ENCODE measurements at places on chromosomes 3 and 15. TPM values are rescaled to one million over a fixed set of nuclear protein-coding genes. Genes with fewer than 3 reads are reported as not detected.
A peak's percentile ranks its signal among the peaks of the same experiment; 100 is the strongest.

DNA sequence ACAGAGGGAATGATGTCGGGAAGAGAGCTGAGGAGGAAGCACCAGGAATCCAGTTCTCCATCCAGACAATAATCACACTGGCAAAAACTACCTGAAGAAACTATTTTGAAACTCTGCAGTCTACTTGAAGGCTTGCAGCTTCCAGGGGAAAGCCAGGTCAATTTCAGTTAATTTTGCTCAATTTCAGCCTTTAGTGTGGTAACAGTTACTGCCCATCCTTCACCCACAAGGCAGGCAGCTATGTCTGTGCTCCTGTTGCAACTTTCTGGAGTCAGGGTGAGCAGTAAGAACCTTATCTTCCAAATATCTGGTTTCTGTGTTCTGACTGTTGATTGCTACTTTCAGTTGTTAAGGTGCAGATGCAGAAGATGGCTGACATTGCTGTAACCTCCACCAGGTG lies 221.7 kb downstream of the ADAMTS17 start:
- DNase-seq, result no peak

DNA sequence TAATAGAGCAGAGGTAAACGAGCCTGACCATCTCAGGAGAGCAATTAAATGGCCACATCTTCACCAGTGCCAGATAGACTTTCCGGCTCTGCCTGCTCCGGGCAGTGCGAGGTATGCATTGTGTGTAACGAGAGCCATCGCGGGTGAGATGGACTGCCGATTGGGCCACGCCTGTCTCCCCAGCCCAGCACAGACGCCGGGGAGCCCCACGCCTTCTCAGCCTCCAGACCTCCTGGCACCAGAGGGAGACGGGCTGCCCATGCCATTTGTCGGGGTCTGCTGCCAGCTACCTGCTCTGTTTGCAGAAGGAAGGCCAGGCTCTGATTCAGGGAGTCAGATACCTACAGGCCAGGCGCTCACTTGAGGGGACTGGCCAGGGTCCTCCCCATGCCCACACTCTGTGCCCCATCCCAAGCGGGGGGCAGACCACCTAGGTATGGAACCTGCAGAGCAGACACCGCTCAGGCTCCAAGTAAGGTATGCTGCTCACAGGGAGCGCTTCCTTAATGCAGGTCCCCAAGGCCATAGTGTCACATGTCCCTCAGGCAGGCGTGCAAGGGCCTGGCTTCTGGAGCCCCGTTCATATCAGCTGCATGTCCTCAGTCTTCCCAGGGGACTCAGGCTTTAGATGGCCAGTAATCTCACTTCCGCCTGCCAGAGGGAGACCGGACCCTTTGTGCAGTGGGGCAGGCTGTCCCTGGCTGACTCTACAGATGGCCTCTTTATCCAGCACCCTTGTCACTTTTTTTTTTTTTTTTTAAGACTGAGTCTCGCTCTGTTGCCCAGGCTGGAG lies 62.2 kb downstream of the DNAJB8 start:
- DNase-seq, result no peak

DNA sequence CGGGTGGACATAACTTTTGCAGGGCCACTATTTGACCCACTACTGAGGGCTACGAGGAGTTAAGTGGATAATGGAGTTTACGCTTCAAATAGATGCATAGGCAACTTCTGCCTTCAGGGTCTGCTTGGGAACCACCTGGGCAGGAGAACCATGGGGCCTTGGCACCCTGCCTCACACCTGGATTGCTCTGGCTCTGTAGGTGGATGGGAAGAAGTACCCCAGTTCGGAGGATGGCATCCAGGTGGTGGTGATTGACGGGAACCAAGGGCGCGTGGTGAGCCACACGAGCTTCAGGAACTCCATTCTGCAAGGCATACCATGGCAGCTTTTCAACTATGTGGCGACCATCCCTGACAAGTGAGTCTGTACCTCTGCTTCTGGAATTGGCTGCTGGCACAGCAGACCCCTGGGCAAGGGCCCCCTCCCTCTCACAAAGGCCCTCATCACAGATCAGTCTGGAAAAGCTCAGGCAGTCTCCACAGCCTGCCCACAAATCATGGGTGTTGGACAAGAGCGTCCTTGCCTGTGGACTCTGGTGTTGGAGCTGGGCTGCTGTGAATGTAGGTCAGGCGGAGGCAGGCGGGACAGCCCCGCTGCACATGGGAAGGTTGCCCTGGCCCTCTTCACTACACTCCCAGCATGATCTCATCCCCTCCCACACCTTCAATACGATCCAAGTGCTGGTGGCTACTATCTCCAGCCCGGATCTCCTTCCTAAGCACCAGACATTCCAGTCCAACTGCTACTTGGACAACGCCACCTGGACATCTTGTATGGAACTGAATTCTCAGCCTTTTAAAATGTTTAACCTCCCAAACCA lies 46.7 kb downstream of the MESD start:
- DNase-seq, result peak; percentile 42

- DNase-seq, result peak; percentile 60
Measured at GRCh38 chr15:79028411-79028964, 62.1 kb downstream of the RASGRF1 start.

DNA sequence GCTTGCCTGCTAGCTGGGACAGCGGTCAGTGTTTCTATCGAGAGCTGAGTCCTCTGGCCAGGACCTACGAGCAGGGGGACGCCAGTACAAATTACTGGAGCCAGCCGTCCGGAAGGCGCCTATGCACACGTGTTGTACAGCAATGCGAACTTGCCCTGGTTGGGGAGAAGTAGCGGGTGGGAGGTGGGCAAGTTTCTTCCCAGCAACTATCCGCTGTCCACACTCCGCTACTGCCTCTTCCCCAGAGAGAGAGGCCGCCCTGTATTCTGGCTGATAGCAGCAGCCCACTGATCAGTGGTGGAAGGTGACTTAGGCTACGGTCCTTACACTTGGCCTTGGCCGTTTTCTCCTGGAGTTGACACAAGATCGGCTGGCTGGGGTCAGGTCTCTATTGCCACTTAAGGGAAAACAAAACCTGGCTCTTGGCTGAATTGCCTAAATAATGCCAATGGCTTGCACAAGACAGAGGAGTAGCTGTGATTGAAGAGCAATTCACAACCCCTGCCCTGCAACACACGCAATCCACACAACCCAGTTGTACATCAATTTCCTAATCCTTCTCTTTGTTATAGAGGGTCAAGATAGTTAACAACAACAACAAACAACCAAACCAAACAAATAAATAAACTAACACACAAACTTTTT lies 12.8 kb upstream of the SHC4 start:
- DNase-seq, result peak; percentile 28

GRCh38 chr3:123685780-123686179 lies 100.9 kb upstream of the HACD2 start:
- no peak for DNase-seq

- no peak for DNase-seq
Measured at GRCh38 chr3:57900786-57901185, 107.4 kb upstream of the FLNB start.

DNA sequence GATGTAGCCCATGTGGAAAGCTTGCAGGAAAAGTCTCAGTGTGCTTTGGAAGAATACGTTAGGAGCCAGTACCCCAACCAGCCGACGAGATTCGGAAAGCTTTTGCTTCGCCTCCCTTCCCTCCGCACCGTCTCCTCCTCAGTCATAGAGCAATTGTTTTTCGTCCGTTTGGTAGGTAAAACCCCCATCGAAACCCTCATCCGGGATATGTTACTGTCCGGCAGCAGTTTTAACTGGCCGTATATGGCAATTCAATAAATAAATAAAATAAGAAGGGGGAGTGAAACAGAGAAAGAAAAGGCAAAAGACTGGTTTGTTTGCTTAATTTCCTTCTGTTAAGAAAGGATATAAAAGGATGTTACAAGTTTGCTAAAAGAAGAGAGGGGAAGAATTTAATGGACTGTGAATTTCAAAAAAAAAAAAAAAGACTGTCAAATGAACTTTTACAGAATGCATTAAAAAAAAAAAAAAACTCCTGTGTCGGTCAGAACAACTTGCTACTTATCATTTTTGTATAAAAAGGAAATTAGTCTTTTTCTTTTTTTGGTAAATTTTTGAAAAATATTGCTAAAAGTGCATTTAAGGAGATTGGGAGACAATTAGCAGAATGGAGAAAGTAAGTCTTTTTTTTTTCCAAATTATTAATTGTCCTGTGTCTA lies 7.0 kb downstream of the NR2F2 start:
- no peak for DNase-seq

DNA sequence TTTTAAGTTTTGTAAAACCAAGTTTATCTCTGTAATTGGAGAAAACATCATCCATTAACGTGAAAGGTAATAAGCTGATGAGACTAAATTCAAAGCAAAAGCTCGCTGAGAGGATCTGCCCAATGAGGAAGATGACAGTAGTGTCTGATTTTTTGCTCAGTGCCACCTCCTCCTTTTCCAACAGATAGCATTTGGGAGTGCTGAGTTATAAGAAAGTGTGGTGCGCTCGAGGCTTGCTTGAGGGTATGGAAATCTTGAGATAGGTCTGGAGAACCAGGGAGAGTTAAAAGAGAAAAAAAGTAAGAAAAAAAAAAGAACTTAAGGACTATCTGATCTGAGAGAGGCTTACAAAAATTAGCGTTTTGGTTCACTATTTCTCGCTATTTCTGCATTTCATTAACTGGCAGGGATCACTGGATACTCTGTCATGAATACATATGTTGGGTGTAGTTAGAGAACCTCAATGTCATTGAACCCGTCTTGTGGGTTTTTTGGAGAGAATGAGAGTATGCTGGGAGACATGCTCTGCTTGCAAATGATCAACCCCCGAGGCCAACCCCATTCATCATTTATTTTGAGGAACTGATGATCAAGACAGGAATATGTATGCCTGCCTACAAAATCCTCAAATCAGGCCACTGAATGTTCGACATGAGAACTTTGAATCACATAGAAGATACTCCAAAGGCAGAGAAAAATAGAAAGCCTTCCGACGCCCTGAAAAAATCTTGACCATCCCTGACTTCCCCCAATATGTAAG lies 973 bp upstream of the USP13 start:
- DNase-seq, result no peak

DNA sequence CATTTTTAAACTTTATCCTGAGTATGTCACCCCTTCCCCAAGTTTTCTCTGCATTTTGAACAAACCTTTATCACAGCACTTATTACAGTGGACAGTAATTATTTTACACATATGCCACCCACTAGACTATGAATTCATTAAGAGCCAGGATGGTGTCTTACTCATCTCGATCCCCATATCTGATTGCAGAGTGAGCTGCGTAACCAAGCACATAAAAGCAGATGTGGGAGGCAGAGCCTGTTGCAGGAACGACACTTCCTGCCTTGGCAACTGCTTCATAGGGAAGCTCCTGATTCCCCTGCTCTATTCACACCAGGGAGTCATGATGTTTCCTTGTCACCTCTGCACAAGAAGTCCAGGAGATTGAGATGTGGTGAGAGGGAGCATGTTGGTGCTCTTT lies 91.1 kb downstream of the MINAR1 start:
- no peak for DNase-seq

Gene GABRB3
- 30.1 TPM for total RNA-seq

Gene MST1R
- 2.4 TPM for total RNA-seq

Gene SERINC4
- total RNA-seq, result not detected

Gene RETNLB
- not detected for total RNA-seq

Gene ACSBG1
- 0.51 TPM for total RNA-seq

All from right cardiac atrium (tissue), 5 donors.